Activated CD4-positive, CD25-positive, alpha-beta regulatory T cell treated with anti-CD3 and anti-CD28 coated beads, Interleukin-2, amount 50 U/mL, for 16 hours (primary cell): ENCODE measurements at places on chromosomes 3 and 15.

- no peak for DNase-seq
Measured at GRCh38 chr15:57824186-57824585, 117.7 kb downstream of the POLR2M start.

DNA sequence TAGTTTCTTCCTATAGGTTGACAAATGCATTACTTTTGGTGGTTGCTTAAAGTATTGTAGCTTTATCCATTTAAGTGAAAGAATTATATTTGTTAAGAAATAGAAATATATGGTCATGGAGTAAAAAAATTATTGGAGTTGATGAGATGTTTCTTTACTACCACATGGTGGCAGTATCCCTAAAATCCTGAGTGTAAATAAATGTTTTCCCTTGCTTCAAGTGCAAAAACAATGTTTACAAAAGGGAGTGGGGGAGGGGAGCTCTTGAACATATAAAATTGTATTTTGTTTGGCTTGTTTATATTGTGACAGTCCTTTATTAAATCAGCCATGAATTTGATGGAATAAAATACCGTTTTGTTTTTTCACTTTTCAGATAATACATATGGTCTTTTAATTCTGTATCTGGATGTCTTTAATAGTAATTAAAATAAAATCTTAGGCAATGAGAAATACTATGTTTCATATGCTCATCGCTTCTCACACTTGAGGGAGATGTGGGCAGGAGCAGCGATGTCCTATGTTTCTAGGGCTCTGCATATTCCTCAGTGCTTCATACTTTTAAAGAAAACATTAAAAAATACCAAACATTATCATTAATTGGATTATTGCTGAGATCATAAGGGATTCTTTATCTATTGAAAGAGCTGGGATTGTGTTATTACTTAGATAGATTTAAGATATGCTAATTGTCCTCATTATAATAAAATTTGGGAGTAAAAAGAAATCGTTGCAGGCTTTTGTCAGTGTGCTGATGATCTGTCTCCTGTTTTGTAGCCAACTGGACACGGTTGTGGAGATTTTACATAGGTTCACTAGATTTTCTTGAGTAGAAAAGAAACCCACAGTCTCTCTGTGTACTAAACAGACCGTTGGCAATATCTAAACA is 349.7 kb downstream of the TUSC7 start:
- DNase-seq, result no peak

DNA sequence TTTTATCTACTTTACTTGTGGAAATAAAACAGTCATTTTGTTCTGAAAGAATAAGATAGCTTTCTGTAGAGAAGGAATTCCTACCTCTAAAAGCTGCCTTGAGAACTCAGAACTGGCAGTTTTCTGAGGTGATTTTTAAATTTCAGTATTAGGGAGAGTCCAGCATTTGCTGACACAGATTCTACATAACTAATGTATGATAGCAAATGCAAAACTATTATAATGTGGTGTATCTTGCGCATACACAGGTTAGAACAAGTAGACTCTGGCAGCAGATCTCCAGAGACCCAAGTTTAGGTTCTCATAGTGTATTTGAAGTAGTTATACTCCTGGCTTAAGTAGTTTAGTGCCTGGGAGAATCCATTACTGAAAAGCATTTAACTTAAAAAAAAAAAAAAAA is 30.8 kb downstream of the OIP5 start:
- DNase-seq, result no peak

GRCh38 chr3:102233881-102234280 is 200.9 kb upstream of the ZPLD1 start:
- no peak for DNase-seq

DNA sequence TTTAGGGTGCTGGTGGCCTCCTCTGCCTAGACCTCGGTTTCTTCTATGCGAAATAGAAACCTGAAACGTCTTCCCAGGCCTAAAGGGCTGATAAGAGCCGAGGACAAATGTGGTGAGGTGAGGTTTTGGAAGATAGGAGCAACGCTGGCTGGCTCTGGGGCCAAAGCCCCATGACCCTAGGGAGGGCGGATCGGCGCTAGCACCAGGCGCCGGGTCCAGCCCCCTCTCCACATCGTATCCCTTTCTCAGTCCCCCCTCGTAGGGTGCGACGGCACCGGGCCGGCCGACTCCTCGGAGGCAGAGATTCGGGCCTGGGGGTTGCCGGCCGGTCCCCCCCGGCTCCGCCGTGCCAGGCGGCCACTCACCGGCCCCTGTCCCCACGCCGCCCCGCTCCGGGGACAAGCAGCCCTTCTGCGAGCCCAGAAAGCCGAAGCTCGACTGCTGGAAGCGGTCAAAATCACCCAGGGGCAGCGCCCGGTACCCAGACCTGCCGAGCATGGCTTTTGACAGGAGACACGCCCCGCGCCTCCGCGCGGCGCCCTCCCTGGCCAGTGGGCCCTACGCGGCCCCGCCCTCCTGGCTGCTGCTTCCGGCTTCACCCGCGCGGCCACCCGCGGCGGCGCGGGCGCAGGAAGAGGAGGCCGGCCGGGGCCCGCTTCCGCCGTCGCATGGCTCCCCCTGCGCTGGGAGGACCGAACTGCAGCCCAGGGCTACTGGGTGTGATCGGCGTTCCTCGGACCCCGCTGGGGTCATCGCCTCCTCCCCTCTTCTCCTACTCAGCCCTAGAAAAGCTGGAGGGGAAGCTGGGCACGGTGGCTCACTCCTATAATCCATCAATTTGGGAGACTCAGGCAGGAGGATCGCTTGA is at the start of gene STOML1:
Gene STOML1 (minus strand): TSS at position 570 of the 868 bp plus-strand sequence. CDS start 72 bp downstream, at position 498.
- DNase-seq, result peak; percentile 88
